ENCODE measurements at places on chromosomes 12 and 14. TPM values are rescaled to one million over a fixed set of nuclear protein-coding genes. Genes with fewer than 3 reads are reported as not detected.

KRT79 gene
- polyA plus RNA-seq: not detected

CFAP54 gene
- polyA plus RNA-seq: 0.38 TPM

BIN2 gene
- polyA plus RNA-seq: not detected

- DNase-seq: no peak
Measured at GRCh38 chr12:81588235-81589008, 170.7 kb downstream of the PPFIA2 start.

DNA sequence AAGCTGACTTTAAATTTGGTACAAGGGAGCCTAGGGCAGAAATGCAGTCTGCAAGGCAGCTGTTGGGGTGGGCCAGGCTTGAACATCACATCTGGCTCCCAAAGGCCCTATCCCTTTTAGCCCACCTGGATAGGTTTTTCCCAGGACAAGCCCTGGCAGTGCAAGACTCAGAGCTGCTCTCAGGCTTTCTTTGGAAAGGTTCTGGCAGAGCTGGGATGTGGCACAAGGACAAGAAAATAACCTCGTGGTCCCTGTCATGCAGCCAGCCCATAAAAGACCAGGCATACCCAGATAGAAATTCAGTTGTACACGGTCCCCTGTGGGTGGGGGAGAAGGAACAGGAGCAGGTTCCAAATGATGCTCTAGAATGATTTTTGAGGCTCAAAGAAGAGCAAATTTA lies 206.9 kb downstream of the TTC7B start:
- no peak for DNase-seq

- no peak for DNase-seq
Measured at GRCh38 chr12:13537623-13538022, 341.1 kb downstream of the EMP1 start.

DNA sequence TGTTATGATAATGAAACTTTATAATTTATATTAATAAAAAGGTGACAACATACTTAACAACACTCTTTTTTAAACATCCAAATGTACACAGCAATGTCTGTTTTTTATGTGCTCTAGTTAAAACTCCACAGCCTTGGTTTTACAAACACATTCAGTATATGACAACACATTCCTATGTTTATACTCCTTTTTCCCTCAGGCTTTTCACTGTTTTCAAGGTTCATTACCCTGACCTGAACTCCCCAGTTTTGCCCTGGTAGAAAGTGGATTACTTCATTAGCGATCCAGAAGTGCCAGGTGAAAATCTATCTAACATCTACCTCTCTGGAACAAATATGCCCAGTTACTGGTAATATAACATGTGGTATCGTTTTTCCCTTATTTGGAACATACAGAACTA lies 340.2 kb upstream of the DDHD1 start:
- DNase-seq: no peak

DNA sequence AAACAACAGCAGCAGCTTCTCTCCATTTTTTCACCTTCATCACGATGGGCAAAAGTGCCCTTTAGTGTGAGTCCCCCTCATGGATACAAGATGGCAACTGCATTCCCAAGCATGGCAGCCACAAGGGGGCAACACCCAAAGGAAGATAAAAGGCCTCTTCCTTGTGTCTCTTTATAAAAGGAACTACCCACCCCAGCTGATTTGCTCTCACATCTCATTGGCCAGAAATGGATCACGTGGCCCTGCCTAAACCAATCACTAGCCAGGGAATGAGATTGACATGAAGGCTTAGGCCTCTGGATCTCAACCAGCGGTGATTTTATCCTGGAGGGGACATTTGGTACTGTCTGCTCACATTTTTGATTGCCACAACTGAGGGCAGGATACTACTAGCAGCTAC lies 21.9 kb upstream of the IFT81 start:
- no peak for DNase-seq

All from BJ (cell line).